ENCODE measurements at places on chromosomes 7 and 10.

DNA sequence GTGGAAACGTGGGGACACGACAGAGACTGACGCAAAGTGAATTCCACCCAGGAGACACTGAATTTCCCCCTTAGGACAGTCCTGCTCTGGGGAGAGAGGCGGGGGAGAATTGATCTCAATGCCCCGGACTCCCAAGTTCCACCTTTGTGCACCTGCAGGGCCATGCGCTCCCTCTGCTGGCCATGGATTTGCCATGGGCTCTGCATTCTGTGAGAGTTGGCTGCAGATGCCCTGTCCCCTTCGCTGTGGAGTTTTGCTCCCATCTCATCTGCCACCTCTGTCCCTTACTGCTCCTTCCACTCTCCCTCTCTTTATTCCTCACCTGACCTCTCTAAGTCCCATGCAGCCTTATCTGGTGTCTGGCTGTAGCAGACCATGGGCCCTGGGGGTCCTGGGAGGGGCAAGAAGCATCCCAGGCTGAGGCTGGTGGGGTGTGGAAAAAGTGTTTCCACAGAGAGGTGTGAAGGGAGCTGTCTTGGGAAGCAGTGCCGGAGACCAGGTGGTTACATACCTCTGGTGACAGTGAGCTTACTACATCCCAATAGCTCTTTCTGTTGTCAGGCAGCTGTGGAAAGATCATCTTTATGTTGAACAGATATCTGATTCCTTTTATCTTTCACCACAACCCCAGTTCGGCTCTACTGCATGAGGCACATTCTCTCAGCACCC is 14.3 kb downstream of the GHRHR start:
- no peak for DNase-seq

DNA sequence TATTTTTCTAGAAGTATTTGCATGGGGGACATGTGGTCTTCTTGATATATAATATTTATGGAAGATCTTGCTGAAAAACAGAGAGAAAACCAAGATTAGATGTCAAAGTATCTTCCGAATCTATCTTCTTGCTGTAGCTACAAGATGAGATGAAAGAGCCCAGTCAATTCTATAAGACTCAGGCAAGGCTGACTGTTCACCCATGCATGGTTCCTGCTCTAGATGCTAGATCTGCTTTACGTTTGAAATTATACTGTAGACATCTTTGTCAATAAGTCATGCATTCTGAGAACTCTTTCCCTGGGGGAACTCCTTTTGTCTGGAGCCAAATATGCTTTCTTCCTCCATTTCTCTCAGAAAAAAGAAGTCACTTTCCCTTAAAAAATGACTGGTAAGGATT is 1292.0 kb downstream of the XPNPEP1 start:
- no peak for DNase-seq

DNA sequence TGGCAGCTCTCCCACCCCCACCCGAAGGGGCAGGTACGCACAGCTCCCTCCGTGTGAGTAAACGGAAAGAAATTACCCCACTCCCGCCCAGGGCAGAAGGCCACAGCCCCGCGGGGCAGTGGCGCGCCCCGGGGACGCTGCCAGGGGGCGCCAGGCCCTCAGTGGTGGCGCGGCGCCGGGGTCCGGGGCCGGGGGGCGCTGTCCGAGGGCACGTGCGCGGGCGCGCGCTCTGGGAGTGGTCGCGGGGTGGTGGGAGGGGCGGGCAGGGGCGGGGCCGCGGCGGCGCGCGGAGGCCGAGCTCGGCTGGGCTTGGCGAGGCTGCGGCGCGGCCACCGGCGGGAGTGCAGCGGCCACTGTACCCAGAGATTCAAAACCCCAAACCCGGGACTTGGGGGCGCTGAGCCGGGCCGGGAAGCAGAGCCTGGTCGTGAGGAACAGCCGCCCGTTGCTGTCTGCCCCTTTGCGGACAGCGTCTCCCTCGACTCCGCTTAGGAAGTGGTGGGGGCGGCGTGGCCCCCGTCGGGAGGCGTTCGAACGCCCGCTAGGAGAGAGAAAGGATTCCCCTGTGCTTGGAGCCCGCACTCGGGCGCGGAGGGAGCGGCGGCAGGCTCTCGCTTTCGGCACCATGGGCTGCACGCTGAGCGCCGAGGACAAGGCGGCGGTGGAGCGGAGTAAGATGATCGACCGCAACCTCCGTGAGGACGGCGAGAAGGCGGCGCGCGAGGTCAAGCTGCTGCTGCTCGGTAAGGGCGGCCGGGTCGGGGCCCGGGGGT is at the start of gene GNAI1:
Gene GNAI1 (plus strand): TSS at position 296 of the 773 bp plus-strand sequence. CDS start 330 bp downstream, at position 626.
- peak; percentile 2 for DNase-seq

- no peak for DNase-seq
Observed at GRCh38 chr10:101073631-101074030, 11.8 kb downstream of the KAZALD1 start.

DNA sequence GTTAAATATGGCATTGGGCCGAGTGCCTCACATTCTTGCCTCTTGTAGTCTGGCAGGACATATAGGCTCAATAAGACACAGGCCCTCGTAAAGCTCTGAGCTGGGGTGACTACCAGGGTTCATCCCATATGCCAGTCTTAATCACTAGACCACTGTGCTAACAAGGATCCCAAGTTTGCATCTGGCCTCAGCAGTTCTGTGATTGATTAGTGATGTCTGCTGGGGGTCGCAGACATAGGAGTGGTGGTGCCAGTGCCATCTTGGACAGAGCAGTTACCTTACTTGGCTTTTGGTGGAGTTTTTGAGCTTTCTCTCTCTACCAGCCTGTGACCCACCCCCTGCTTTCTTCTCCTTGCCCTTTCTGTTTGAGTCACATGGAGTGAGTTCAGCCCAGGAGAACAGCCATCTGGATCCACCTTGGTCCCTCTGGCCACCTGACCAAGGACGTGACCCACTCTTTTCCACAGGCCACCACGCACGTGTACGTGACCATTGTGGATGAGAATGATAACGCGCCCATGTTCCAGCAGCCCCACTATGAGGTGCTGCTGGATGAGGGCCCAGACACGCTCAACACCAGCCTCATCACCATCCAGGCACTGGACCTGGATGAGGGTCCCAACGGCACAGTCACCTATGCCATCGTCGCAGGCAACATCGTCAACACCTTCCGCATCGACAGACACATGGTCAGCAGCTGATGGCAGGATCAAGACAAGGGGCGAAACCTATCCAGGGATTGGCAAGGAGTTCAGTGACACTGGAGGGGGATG is 4.1 kb upstream of the VSIR start:
- DNase-seq: no peak

GRCh38 chr7:5620459-5620881 is 161.0 kb downstream of the RNF216 start:
- no peak for DNase-seq

DNA sequence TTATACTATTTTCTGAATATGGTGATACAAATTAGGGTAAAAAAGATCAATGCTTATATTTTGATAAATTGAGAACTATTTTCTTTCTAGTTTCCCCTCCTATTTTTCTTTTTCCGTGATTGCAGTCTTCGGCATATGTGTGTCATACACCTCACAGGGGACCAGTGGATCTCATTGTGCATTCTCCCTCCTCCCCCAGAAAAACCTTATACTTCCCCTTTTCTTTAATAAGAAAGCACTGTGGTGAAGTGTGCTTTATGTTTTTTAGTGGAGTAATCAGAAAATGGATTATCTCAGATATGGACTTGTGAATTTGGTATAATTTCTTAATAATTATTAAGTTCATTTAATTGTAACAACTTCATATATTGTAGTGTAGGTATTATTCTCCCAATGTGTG is 72.8 kb downstream of the BICC1 start:
- DNase-seq: no peak

DNA sequence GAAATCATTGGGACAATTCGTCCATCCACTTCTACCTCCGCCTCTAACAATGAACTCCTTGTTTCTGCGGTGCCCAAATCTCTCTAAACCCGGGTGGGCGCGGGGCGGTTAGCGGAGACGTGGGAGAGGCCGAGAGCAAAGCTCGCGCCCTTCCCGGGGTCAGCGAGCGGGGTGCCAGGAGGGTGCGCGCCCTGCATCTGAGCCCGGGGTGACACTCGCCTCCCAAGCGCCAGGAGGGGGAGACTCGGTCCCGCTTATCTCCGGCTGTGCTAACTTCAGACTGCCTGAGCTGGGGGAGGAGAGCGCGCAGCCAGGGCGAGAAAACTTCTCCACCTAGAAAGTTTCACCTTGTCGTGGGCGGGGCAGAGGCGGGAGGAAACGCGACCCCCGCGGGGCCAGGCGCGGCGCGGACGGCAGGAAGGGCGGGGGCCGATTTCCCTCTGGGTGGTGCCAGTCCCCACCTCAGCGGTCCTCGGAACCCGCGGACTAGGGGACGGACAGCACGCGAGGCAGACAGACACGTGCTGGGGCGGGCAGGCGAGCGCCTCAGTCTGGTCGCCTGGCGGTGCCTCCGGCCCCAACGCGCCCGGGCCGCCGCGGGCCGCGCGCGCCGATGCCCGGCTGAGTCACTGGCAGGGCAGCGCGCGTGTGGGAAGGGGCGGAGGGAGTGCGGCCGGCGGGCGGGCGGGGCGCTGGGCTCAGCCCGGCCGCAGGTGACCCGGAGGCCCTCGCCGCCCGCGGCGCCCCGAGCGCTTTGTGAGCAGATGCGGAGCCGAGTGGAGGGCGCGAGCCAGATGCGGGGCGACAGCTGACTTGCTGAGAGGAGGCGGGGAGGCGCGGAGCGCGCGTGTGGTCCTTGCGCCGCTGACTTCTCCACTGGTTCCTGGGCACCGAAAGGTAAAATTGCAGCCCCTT is at the start of gene MET:
Gene MET (plus strand): TSS at position 516 of the 915 bp plus-strand sequence. CDS start 26,889 bp downstream, outside the sequence.
- DNase-seq: peak; percentile 26

DNA sequence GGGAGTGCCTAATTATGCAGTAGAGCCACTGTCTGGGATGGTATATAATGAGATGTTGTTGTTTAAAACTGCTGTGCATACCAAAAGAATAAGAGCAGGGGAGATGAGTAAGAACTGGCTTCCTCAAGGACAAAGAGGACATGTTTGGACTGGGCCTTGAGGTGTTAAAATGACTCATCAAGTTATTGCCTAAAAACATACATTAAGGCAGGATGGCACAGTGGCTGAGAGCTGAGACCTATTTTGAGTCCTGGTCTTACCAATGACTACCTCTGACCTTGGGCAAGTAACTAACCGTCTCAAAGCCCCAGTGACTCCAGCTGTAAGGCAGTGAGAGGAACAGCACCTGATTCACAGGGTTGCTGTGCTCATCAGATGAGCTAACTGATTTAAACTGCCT is 71.1 kb downstream of the CFAP58 start:
- DNase-seq: no peak

- no peak for DNase-seq
Observed at GRCh38 chr7:146645383-146645976, 528.9 kb downstream of the CNTNAP2 start.

- no peak for DNase-seq
Observed at GRCh38 chr10:118912961-118913600, 116.4 kb upstream of the NANOS1 start.
